ENCODE measurements at places on chromosomes 13 and 19.

DNA sequence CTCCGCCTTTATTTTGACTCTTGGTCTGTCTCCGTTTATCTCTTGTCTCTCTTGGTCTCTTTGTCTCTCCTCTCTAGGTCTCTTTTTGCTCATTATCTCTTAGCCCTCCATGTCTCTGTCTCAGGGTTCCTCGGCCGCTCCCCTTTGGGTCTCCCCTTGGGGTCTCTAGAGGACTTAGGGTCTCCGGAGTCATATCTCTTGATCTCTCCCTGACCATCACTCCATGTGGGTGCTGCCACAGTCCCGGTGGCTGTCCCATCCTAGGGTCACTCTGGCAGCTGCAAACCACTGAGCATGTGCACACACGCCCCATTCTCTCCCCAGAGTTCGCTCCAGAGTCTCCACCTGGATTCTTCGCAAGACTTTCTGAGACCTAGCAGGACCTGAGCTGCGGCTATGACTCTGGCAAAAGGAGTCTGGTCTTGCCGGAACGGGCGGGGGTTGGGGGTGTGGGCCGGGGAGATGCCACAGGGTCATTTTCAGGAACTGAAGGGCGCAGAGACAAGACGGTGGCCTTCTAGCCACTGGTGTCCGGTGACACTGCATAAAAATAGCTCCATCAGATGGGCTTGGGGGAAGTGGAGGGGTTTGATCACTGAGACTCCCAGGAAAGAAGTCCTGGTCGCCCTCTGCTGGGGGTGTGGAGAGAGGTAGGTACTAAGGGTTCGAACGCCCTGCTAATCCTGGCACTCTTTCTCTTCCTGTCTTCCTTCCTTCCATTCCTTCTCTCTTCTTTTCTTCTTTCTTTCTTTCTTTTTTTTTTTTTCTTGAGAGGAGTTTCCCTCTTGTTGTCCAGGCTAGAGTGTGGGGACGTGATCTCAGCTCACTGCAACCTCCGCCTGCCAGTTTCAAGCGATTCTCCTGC is 1.2 kb upstream of the KCNA7 start:
- no peak for DNase-seq

DNA sequence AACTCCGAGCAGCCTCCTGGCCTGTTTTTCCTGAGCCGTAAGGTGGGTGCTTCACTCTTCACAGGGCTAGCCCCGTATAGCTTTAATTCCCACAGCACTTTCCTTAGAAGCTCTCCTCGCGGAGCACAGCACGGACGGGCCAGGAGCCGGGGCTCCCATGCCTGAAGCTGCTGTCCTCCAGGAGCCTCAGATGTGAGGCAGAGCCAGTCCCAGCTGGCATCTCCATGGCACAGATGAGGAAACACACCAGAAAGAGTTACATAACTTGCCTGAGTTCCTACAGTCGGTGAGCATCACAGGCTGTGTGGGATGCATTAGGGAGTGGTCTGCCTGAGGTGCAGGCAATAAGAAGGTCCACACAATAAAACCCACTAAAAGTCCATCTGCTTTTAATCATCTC is 118.5 kb downstream of the ATP8A2 start:
- DNase-seq, result no peak

- DNase-seq, result no peak
These were observed 7.8 kb upstream of the HIF3A start for GRCh38 chr19:46288896-46289588.

DNA sequence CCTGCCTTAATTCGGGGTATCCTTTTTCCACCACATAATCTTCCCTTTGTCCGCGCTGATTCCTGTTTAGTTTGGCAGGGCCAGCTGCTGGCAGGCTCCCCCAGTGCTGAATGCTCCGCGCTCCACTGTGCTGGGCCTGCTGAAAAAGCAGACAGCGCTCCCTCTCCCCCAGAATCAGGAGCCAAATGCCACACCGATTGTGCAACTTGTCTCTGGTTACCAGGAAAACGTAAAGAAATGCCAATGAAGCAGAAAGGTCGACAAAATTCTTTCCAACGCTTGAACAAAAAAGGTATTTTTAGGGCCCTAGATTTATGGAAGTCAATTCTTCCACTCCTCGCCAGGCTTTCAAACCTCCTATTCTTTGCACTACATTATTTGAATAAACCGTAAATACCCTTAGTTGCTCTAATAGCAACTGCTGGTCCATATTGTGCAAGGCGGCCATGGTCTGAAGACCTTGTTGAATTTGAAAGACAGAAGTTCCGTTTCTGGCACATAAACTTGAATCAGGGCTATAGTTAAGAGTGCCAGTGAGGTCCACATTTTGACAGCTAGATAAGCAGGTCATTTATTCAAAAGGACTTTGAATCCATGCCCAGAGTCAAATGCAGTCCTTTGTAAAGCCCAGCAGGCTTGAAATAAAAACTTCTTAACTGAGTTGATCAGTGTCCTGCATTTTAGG is 206.7 kb upstream of the RFC3 start:
- DNase-seq, result no peak

GRCh38 chr19:4007836-4008539 is 452 bp downstream of the PIAS4 start:
- DNase-seq, result peak; percentile 37

GRCh38 chr19:15419413-15420025 is 731 bp upstream of the AKAP8L start:
- no peak for DNase-seq

DNA sequence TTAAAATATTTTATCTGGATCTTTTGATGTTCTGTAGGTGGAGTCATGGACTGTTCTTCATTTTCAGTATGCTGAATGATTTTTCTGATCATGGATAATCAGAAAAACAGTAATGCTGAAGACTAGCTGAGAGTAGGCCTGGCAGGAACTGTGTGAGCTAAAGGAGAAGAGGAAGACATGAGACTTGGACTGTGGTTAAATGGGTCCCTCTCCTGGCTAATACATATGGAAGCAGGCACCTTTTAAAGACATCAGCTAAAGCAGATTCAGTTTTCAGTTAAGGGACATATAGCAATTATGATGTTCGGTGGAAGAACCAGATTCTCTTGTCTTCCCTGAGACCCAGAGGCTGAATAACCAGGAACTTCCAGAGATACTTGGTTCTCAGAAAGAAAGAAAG is 169.4 kb downstream of the OLFM4 start:
- DNase-seq, result no peak

DNA sequence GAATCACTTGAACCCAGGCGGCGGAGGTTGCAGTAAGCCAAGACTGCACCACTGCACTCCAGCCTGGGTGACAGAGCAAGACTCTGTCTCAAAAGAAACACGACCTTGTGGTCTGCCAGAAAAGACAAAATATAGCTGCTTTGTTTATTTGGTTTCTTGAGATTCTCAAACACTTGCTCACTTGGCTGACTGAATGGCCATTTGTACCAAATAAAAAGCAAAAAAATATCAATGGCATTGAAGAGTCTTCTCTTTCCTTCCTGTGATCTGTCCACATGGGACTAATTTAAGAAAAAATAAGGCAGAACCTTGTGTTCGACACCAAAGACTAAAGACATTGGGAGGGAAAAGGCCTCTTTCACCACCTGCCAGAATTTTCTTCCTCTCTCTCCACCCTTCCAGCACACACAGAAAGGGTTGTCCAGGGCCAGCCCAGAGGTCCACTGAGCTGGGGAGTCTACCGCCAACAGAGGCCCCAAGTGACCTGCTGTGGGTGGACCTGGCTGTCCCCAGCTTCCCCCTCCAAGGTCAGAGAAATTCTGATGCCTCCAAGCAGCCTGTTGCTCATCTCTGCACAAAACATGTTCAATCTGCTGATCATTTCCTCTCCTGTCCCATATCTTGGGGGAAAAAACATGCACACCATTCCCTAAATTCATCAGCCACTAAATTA is 5.9 kb downstream of the BRME1 start:
- no peak for DNase-seq

- DNase-seq, result no peak
These were observed 4.6 kb upstream of the SLC25A30 start for GRCh38 chr13:45422731-45423292.

DNA sequence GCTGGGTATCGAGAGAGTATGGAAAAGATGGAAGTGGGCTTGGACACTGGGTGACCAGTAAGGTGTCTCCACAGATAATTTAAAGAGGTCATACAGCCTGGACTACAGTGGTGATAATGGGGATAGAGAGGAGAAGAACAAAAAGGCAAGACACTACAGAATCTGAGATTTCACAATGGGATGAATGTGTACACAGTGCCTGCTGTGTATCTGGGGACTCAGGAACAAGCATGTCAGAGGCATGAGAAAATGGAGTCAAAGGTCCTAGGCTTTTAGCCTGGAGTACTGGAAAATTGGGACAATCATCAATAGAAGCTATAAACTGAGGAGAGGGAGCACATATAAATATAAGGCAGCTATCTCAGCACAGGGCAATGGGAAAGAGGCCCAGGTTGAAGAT is 69.4 kb downstream of the TSC22D1 start:
- no peak for DNase-seq

- DNase-seq, result no peak
These were observed 160.7 kb upstream of the RFC3 start for GRCh38 chr13:33657274-33657673.

Data from frontal cortex (tissue), 4 donors.